Foreskin melanocyte (primary cell): ENCODE measurements at places on chromosomes 5 and 9.

GRCh38 chr9:119333507-119334229 lies 35.6 kb downstream of the BRINP1 start:
- DNase-seq = no peak

- no peak for DNase-seq
Observed at GRCh38 chr9:130189840-130190239, 17.6 kb downstream of the NCS1 start.

- DNase-seq = no peak
Observed at GRCh38 chr5:6827526-6828219, 114.4 kb downstream of the TENT4A start.

- no peak for DNase-seq
Observed at GRCh38 chr5:108113950-108114349, 267.9 kb downstream of the FBXL17 start.

DNA sequence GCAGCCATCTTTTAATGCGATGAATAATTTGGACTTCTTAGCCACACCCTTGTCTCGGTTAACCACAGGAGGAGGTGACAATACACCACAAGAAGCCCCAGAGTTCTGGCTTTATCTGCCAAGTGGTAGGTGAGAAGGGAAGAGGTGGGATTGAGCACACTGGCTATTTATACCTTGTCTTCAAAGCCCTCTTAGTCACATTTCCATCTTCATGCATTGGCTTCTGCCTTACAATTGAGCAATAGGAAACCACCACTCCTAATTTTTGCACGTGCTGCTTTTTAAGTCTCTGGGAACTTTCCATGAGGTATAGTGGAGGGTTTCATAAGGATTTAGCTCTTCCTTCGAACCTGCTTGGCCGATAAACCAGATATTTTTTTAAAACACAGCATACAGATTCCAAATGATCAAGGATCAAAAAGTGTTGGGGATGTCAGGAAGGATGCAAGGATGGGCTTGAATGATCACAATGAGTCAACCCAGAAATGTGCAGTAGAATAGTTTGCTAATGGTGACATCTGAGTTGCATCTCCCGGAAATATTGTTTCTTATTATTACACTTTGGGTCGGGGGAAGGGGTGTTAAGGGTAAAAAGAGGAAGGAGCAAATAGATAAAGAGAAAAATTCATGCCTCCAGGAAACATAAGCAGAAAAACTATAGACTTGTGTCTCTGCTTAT lies 25.5 kb downstream of the PLAC8L1 start:
- DNase-seq = no peak

GRCh38 chr5:133142782-133143181 lies 91.0 kb downstream of the HSPA4 start:
- no peak for DNase-seq

- DNase-seq = no peak
Observed at GRCh38 chr9:127976498-127976897, 4.3 kb downstream of the EEIG1 start.

DNA sequence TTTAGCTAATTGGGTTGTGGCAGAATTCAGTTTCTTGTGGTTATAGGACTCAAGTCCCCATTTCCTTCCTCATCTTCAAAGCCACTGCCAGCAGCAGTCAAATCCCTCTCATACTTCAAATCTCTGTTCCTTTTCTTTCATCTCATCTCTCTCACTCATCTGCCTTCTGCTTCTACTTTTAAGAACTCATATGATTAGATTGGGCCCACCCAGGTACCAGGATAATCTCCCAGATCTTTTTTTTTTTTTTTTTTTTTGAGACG lies 8.0 kb upstream of the REEP5 start:
- DNase-seq = no peak

- DNase-seq = peak; percentile 62
Observed at GRCh38 chr5:41856644-41857491, 13.4 kb downstream of the OXCT1 start.

GRCh38 chr9:121324316-121324715 lies 45.7 kb downstream of the STOM start:
- DNase-seq = no peak

GRCh38 chr5:124161266-124161665 lies 585.2 kb downstream of the ZNF608 start:
- DNase-seq = no peak

DNA sequence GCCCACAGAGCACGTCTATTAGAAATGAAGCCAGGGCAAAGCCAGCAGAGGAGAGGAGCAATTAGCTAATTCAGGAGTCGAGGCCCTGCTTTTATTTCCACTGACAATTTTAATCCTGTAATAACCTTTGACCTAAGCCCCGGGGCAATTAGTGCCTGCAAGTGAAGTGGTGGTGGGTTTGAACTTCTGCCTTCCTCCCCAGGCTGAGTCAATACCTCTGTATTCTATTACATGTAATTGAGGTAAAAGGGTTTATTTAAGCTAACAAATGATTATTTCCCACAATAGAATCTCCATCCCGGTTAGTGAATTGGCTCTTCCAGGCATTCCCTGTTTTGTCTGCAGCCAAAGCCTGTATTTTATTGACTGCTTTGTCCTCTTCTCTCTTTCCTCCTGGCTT lies 49.9 kb downstream of the FGF18 start:
- no peak for DNase-seq

GRCh38 chr5:174328631-174329299 lies 283.3 kb downstream of the NSG2 start:
- no peak for DNase-seq

- no peak for DNase-seq
Observed at GRCh38 chr5:63803165-63803564, 159.1 kb downstream of the HTR1A start.

DNA sequence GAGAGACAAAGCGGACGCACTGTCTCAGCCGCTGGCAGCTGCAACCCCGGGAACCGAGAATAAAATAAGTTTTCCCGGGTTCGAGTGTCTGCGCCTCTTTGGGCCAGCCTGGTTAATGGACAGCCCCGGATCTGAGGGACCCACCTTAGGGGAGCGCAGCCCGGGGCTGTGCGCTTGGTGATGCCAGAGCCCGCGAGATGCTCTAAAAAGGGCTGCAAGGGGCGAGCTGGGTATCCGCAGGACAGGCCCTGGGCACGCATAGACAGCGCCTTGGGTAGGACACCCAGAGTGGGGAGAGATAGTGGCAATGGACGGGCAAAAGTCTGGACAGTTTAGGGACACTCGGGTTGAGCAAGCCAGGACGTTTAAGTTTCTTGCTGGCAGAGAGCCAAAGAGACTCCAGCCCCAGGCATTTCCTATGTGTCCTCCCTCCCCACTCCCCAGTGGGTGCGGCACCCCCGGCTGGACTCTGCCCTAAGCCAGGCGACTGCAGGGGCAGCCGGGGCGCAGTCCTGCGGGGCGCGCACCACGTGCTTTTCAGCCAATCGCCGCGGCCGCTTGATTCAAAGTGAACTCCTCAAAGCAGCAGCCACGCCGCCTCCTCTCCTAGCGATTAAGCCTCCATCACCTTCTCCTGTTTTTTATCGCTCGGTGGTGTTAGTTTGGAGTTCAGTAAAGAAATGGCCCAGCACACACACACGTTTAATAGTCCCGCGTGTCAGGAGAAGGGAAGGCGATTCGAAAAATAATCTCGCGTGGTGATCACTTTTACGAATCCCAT lies 616 bp upstream of the ENC1 start:
- peak; percentile 79 for DNase-seq

- no peak for DNase-seq
Observed at GRCh38 chr5:17223367-17224185, 6.1 kb downstream of the BASP1 start.

GRCh38 chr9:83012168-83012921 lies 50.6 kb downstream of the RASEF start:
- no peak for DNase-seq

- DNase-seq = no peak
Observed at GRCh38 chr5:14147210-14147609, 4.1 kb downstream of the TRIO start.

- no peak for DNase-seq
Observed at GRCh38 chr5:61055434-61056006, 106.7 kb downstream of the SMIM15 start.

DNA sequence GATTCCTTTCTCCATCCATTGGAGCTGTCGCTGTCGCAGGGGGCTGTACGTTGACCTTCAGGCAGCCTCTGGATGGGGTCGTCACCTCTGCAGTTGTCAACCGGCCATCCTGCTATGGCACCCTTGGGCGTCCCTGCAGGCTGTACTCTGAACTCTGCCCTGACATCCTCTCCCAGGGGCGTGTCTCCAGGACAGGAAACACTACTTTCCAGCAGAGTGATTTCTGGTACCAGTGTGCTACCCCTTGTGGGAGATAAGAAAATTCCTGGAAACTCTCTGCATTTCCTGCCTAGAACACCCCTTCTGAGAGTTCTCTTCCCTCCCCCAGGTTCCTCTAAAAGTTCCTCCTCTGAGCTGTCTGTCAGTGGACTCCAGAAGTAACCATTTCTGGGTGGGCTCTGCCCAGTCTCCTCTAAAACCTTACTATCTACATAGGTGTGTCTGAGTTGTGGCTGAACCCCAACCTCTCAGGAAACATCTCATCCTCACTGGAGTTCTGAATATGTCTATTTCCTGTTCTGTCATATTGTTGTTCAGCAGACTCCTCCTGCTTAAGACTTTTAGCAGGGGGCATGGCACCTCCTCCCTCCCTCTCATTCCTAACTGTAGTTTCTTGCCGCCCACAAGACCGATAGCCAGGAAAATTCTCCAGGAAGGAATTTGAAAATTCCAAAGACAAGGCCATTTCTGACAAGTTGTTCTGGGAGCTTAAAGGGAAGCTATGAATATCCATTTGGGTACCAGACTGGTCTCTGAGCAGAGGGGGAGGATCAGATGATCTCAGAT lies 145.3 kb upstream of the RASEF start:
- DNase-seq = no peak

GRCh38 chr9:19665146-19665863 lies 123.5 kb downstream of the SLC24A2 start:
- no peak for DNase-seq

DNA sequence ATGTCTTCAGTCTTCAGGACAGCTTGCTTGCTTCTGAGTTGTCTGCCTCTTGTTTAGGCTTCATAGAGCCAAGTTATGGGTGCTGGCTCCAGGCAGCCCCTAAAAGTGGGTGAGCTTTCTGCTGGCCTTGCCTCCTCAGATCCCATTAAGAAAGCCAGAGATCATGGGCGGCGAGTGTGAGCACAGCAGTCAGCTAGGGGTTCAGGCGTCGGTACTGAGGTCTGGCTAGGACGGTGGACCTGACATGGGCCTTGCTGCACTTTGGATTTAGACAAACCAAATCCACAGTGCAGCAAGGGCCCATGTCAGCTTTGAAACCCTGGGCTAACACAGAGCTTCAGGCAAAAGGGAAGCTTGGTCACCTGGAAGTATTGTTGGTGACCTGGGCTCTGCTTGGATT lies 17.6 kb downstream of the PSAT1 start:
- no peak for DNase-seq

DNA sequence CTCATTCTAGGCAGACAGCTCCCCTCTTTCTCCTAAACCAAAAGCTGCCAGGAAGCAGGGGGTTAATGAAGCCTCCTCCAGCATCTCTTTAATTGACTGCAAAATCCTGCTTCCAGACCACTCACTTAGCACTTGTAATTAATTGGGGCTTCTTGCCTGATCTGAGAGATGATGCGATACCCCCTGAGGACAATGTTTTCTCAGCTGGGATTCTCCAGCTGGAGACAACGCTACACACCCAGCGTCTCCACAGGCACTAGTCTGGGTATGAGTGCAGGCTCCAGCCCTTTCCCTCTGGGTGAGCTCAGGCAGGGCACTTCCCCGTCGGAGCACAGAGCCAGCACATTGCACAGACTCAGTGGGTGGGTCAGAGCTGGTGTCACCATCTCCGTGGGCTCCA lies 16.1 kb downstream of the CPLX2 start:
- no peak for DNase-seq

DNA sequence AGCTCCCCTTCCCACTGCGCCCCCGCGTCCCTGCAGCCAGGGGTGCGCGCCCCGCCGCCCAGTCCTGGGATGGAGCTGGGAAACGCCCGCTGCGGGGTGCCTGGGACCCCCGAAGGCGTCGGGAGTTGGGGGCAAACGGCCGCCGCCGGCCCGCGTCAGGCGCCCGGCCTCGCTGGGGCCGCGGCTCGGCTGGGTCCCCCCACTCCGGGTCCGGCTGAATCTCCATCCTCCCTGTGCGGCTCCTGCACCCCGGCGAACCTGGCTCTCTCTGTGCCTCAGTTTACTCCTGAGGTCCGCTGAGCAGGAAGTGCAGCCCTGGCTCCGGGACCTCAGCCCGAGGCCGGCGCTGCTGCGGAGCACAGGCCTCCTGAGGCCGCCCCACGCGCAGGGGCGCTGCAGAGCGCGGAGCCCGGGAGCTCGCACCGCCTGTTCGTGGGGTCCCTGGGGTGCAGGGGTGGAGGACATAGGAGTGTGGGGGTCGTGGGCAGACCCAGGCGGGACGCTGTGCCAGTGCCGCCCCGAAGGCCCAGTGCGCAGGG lies 13.9 kb upstream of the TMEM250 start:
- no peak for DNase-seq

- no peak for DNase-seq
Observed at GRCh38 chr9:98933185-98933584, 10.5 kb upstream of the COL15A1 start.

DNA sequence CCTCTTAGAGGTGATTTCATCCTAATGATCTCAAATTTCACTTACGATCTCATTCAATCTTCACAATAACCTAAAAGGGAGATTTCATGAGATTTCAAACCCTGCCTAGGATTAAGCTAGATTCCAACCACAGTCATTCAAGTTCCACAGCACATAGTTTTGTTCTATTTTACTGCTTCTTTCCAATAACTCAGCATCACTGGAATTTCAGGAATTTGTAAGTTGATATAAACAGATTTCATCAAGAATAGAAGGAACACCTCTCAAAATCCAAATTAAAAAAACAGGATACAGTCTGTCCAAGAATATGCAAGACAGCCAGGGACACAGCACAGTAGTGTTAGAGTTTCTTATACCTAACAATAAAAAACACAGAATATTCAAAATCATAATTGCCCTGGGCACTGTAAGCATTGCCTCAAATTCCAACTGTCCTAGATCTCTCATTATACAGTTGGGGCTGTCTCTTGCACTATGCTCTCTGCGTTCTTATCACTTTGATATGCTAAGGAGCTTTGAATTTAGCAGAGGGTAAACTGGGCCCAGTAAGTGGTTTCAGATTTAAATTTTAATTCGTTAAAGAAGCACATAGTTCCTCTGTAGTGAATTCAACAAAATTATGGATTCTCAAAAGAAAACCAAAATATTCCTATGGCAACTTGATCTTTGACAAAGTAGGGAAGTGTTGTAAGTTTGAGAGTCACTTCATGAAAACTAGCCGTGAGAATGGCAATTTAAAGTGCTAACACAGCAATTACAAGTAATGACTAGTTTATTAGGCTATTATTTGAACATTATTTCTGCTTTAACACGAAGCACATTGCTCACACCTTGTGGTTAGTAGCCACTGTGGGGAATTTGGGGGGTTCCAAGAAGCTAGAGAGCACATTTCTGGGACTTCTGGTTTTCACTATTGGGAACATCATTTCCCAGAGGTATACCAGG lies 478.6 kb upstream of the C9orf72 start:
- DNase-seq = no peak

DNA sequence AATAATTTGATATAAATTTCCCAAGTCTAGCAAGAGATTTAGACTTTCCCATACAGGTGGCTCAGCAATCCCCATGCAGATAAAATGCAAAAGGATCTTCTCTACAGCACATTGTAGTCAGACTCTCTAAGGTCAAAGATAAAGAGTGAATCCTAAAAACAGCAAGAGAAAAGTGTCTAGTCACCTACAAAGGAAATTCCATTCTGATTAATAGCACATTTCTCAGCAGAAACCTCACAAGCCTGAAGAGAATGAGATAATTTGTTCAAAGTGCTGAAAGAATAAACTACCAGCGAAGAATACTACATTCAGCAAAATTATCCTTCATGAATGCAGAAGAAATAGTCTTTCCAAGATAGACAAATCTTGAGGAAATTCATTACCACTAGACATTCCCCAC lies 493.3 kb downstream of the PRELID2 start:
- no peak for DNase-seq

- DNase-seq = no peak
Observed at GRCh38 chr5:3077684-3078083, 326.2 kb upstream of the IRX2 start.
